ENCODE measurements at places on chromosomes 11 and 22. TPM values are rescaled to one million over a fixed set of nuclear protein-coding genes. Genes with fewer than 3 reads are reported as not detected.
A peak's percentile ranks its signal among the peaks of the same experiment; 100 is the strongest.

The MISFA gene
- 2.2 TPM for total RNA-seq

GRCh38 chr11:47177229-47177845, 658 bp upstream of the ARFGAP2 start:
- H3K4me3 ChIP-seq, result peak overlapping the region; percentile 90
- H3K27me3 ChIP-seq, result no peaks in the 10 kb centered on the region
- DNase-seq, result peak; percentile 89
- peaks cover 19% of the 10 kb centered on the region for H3K36me3 ChIP-seq
- peak overlapping the region; percentile 95 for H3K27ac ChIP-seq
- peaks cover 33% of the 10 kb centered on the region for H3K4me1 ChIP-seq

- H3K27ac ChIP-seq, result no peak overlapping the region
- no peaks in the 10 kb centered on the region for H3K36me3 ChIP-seq
- no peaks in the 10 kb centered on the region for H3K4me1 ChIP-seq
- DNase-seq, result no peak
- no peak overlapping the region for H3K4me3 ChIP-seq
- peaks cover 6% of the 10 kb centered on the region for H3K27me3 ChIP-seq
These were observed 10.8 kb upstream of the MSANTD4 start for GRCh38 chr11:106032861-106033260.

- no peak overlapping the region for H3K4me3 ChIP-seq
- no peaks in the 10 kb centered on the region for H3K36me3 ChIP-seq
- no peak for DNase-seq
- no peak overlapping the region for H3K27ac ChIP-seq
- H3K27me3 ChIP-seq, result no peaks in the 10 kb centered on the region
These were observed 3.2 kb upstream of the PPP6R3 start for GRCh38 chr11:68457216-68457897.

GRCh38 chr11:47848700-47849155, 578 bp upstream of the NUP160 start:
- H3K27ac ChIP-seq, result peak overlapping the region; percentile 87
- H3K4me3 ChIP-seq, result peak overlapping the region; percentile 82
- H3K36me3 ChIP-seq, result peaks cover 2% of the 10 kb centered on the region
- DNase-seq, result no peak
- H3K27me3 ChIP-seq, result no peaks in the 10 kb centered on the region
- peaks cover 23% of the 10 kb centered on the region for H3K4me1 ChIP-seq

The P4HA3 gene
- total RNA-seq, result not detected

DNA sequence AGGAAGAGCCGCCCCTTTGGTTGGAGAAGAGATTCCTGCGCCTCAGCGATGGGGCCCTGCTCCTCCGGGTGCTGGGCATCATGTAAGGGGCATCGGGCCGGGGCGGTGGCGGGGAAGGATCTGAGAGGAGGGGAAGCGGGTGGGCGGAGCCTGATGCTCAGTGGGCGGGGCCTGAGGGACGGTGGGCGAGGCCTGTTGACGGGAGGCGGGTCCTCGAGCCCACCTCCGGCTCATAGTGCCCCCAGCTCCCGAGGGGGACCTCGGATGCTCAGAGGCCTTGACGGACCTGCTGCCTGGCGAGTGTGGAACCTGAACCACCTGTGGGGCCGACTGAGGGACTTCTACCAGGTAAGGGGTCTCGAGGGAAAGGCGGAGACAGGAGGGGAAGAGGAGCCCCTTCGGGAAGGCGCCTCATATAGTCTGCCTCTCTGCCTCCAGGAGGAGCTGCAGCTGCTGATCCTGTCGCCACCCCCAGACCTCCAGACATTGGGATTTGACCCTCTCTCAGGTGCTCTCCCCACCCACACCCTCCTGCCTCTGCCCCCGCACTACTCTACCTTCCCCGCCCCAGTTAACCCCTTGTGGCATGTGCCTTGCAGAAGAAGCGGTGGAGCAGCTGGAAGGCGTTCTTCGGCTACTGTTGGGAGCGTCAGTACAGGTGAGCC, 799 bp downstream of the CCDC88B start:
- H3K27ac ChIP-seq, result peak overlapping the region; percentile 98
- H3K27me3 ChIP-seq, result no peaks in the 10 kb centered on the region
- peak; percentile 82 for DNase-seq
- peak overlapping the region; percentile 89 for H3K4me3 ChIP-seq
- peaks cover 45% of the 10 kb centered on the region for H3K36me3 ChIP-seq

DNA sequence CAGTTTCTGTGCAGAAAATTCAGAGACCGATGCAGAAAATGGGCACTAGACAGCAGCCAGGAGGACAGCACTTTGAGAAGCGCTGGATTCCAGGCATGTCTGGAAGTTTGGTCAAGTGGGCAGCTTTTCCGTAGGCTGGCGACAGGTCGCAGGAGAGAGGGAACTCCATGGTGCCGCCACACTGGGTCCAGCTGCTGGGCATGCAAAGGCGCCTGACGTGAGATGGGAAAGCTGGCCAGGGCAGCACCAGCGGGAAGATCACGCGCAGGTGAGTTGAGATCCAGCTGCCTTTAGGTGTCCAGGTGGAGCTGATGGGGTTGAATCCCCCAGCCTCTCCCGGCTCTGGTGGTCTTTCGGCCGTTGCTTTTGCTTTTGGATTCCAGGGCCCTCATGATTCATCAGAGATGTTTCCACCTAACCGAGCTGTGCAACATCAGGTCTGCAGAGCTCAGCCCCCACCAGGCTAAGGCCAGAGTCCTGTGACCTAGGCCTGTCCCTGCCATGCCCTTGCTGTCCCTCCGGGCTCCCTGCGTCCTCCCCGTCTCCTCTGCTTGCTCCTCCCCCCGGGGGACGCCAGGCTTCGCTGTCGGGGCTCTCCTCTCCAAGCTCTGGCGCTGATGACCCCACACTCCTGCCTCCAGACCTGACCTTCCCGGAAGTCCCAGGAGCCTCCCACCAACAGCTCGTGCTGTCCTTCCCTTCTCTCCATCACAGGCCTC, 1001.7 kb downstream of the BRD1 start:
- no peak overlapping the region for H3K27ac ChIP-seq
- H3K4me1 ChIP-seq, result no peaks in the 10 kb centered on the region
- no peak for DNase-seq
- no peak overlapping the region for H3K4me3 ChIP-seq
- no peaks in the 10 kb centered on the region for H3K27me3 ChIP-seq

The CD248 gene
- 0.23 TPM for total RNA-seq

The MS4A4E gene
- total RNA-seq, result 0.92 TPM

DNA sequence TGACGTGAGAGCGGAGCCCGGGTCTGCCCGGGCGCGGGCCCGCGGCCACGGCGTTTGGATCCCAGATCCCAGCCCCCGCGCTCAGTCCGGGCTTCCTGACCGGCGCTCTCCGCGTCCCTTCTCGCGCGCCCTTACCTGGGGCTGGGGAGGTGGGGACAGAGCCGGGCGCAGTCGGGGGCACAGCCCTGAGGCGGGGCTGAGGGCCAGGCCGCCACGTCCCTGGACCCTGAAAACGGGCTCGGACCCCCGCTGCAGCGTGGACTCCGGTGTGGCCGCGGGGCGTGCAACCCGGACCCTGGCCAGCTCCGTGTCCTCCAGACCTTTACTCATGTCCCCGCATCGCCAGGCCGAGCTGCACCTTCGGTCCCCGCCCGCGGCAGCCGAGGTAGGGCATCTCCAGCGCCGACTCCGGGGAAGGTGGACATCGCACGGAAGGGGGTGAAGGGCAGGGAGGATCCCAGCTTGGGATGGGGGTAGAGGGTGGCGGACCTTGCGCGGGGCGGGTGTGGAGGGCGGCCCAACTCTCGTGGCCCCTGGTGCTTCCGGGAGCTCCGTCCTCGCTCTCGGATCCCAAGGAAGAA, 9.9 kb upstream of the AIFM3 start:
- H3K27ac ChIP-seq, result no peak overlapping the region
- no peak for DNase-seq
- peak overlapping the region; percentile 65 for H3K4me3 ChIP-seq
- no peaks in the 10 kb centered on the region for H3K27me3 ChIP-seq
- H3K4me1 ChIP-seq, result peaks cover 22% of the 10 kb centered on the region
- peaks cover 15% of the 10 kb centered on the region for H3K36me3 ChIP-seq

- no peaks in the 10 kb centered on the region for H3K27me3 ChIP-seq
- no peak overlapping the region for H3K27ac ChIP-seq
These were observed 67.9 kb downstream of the YAP1 start for GRCh38 chr11:102177974-102178631.

DNA sequence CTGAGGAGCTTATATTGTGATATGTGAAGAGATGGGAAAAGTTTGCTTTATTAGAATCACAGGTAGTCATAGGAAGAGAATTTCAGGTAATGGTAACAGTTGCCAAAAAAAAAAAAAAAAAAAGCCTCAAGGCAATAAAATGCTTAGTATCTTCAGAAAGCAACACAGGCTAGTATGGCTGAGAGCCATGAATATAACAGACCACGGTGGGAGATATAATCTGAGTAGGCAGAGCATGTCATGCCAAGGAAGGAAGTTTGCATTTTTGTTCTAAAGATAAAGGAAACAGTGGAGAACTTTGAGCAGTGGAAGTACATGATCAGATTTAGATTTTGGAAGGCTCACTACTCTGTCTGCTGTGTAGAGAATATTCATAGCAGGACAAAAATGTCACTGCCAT, 211.4 kb downstream of the ETS1 start:
- no peak overlapping the region for H3K27ac ChIP-seq
- H3K4me3 ChIP-seq, result no peak overlapping the region
- no peaks in the 10 kb centered on the region for H3K27me3 ChIP-seq

- no peak overlapping the region for H3K27ac ChIP-seq
- H3K27me3 ChIP-seq, result no peaks in the 10 kb centered on the region
- no peaks in the 10 kb centered on the region for H3K4me1 ChIP-seq
- no peaks in the 10 kb centered on the region for H3K36me3 ChIP-seq
- no peak overlapping the region for H3K4me3 ChIP-seq
- peak; percentile 5 for DNase-seq
These were observed 30.0 kb upstream of the MUC5B start for GRCh38 chr11:1192741-1193325.

The SLC22A6 gene
- not detected for total RNA-seq

DNA sequence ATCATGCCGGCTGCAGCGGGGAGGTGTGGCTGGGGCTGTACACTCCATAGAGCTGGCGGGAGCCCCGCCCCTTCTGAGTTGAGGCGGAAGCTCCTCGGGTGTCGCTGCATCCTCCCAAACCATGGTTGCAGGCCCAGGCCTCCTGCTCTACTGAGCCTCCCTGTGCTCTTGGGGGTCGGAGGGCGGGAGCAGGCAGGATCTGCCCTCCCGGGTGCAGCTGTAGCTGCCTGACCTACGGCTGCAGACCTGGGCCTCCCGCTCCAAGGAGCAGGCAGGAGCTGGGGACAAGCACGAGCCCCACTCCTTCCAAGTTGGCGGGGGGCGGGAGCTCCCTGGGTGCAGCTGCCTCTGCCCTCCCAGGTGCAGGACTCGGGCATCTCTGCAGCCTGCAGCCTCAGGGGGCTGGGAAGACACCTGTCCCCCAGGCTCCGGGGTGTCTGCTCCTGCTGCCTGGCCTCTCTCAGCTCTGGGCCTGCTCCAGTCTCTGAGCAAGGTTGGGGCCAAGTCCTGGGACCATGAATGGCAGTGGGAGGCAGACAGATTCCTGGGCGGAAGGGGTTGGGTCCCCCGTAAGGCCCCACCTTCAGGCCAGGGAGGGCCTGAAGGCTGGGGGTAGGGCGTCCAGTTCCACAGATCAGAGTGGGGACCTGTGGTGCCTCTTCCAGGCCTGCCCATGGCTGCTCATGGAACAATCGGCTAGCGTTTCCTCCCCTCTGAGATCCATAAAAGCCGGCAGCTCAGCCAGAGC, 46.4 kb upstream of the SC5D start:
- no peaks in the 10 kb centered on the region for H3K4me1 ChIP-seq
- DNase-seq, result no peak
- H3K27me3 ChIP-seq, result no peaks in the 10 kb centered on the region

DNA sequence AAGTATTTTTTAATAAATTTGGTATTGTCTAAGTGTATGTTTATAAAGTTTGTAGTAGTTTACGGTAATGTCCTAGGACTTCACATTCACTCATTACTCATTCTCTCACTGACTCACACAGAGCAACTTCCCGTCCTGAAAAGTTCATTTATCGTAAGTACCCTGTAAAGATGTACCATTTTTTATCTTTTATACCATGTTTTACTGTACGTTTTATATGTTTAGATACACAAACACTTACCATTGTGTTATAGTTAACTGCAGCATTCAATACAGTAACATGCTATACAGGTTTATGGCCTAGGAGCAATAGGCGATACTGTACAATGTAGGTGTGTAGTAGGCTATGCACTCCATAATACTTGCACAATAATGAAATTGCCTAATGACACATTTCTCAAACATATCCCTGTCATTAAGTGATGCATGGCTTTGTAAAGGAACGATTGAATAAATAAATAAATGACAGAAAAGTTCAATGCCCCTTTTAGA, 12.5 kb upstream of the CARD18 start:
- H3K4me1 ChIP-seq, result no peaks in the 10 kb centered on the region
- no peaks in the 10 kb centered on the region for H3K27me3 ChIP-seq
- no peaks in the 10 kb centered on the region for H3K36me3 ChIP-seq
- DNase-seq, result no peak

DNA sequence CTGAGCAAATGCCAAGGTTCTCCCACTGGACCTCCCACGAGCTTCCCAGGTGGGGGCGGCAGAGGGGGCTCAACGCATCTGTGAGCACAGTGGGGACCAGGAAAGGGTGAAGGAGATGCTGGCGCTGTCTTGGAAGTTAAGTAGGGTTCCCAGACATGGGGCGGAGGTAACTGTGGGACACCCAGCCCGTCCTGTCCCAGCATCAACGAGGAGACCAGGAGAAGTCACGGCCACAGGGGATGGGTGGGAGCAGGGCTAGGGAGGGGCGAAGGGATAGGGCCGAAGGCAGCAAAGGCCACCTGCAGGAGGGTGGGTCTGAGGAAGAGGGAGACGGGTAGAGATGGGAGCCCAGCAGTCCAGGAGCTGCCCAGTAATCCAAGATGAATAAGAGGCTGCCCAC, 70.4 kb downstream of the PHF21B start:
- no peaks in the 10 kb centered on the region for H3K27me3 ChIP-seq
- no peaks in the 10 kb centered on the region for H3K36me3 ChIP-seq
- no peaks in the 10 kb centered on the region for H3K4me1 ChIP-seq
- no peak overlapping the region for H3K27ac ChIP-seq
- H3K4me3 ChIP-seq, result no peak overlapping the region

The CABP7 gene
- 0.54 TPM for total RNA-seq

- peaks cover 4% of the 10 kb centered on the region for H3K27me3 ChIP-seq
- no peak overlapping the region for H3K4me3 ChIP-seq
- H3K36me3 ChIP-seq, result no peaks in the 10 kb centered on the region
- H3K27ac ChIP-seq, result no peak overlapping the region
- no peak for DNase-seq
- H3K4me1 ChIP-seq, result peaks cover 32% of the 10 kb centered on the region
These were observed 36.7 kb upstream of the RIC3 start for GRCh38 chr11:8205566-8205965.

- no peaks in the 10 kb centered on the region for H3K4me1 ChIP-seq
- DNase-seq, result no peak
- H3K4me3 ChIP-seq, result no peak overlapping the region
- no peaks in the 10 kb centered on the region for H3K27me3 ChIP-seq
These were observed 57.5 kb downstream of the ANO1 start for GRCh38 chr11:70135625-70136059.

The CD3G gene
- 8.2 TPM for total RNA-seq

- H3K27me3 ChIP-seq, result no peaks in the 10 kb centered on the region
- DNase-seq, result no peak
- no peak overlapping the region for H3K4me3 ChIP-seq
- H3K4me1 ChIP-seq, result no peaks in the 10 kb centered on the region
These were observed 250.4 kb upstream of the SORL1-AS1 start for GRCh38 chr11:121703201-121703600.
